ENCODE measurements at places on chromosomes 4 and X.

- no peak for DNase-seq
Measured at GRCh38 chr4:74158466-74159142, 686 bp downstream of the MTHFD2L start.

- no peak for DNase-seq
Measured at GRCh38 chrX:42530027-42530426, 247.9 kb downstream of the PPP1R2C start.

- DNase-seq = no peak
Measured at GRCh38 chr4:145731028-145731427, 51.1 kb downstream of the C4orf51 start.

- DNase-seq = no peak
Measured at GRCh38 chr4:43369036-43369594, 476.6 kb downstream of the GRXCR1 start.

GRCh38 chr4:70518716-70519115 lies 347 bp downstream of the AMTN start:
- DNase-seq = peak; percentile 20

GRCh38 chr4:52822972-52823701 lies 39.0 kb upstream of the RASL11B start:
- DNase-seq = peak; percentile 12

GRCh38 chr4:609400-610050 lies 15.8 kb upstream of the PDE6B start:
- no peak for DNase-seq

GRCh38 chr4:81574991-81575390 lies 103.3 kb upstream of the RASGEF1B start:
- DNase-seq = no peak

DNA sequence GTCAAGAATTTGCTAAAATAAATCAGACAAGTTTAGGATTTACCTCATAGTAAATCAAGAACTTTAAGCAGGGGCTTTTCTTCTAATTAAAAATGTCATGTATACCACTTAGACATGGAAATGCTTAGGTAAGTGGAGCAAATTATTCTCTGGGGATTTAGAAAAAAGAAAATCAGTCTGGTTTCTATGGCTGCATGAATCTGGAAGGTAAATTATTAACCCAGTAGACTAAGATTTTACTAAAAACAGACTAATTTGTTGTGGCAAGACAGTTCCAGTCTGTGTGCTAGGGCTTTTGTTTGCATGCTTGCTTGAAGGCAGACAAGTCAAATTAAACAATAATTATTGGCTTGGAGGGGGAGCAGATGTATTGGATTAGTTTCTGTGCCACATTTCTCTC lies 140.6 kb downstream of the TBL1X start:
- DNase-seq = no peak

GRCh38 chr4:186416451-186417060 lies 138.8 kb downstream of the MTNR1A start:
- no peak for DNase-seq

DNA sequence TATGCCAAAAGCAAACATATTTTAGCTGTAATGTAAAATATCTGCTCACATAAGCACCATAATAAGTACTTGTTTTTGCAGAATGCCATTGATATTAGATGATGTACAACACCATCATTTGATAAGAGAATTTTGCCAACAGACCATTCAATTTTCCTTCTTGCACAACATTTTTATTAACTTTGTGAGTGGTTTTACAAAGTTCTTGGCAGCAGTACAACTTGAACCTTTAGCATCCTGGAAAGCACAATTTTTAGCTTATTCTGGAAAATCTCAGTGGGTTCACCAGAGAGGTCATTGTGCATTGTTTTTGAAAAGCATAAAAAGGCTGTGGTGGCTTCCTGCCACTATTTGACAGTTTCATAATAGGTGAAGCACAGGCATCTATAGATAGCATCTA lies 26.4 kb upstream of the REPS2 start:
- DNase-seq = no peak

DNA sequence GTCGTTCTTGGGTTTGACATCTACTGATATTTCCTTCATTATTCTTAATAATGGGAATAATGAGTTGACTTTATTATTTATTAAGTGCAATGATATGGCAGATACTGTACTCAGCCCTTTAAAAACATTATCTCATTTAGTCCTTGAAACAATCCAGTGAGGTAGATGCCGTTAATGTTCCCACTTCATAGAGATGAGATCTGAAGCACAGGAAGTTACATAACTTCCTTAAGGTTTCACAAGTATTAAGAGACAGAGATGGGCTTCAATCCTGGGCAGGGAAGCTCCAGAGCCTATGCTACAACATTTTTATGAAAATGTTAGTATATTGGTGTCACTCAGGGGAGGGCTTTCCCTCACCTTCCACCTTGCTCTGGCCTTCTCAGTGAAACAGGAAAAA lies 9.7 kb upstream of the KLHL13 start:
- no peak for DNase-seq

- DNase-seq = no peak
Measured at GRCh38 chr4:139564502-139564901, 8.5 kb upstream of the SETD7 start.

- no peak for DNase-seq
Measured at GRCh38 chr4:129532573-129532972, 436.6 kb downstream of the C4orf33 start.

GRCh38 chr4:37699868-37700481 lies 13.8 kb upstream of the RELL1 start:
- no peak for DNase-seq

DNA sequence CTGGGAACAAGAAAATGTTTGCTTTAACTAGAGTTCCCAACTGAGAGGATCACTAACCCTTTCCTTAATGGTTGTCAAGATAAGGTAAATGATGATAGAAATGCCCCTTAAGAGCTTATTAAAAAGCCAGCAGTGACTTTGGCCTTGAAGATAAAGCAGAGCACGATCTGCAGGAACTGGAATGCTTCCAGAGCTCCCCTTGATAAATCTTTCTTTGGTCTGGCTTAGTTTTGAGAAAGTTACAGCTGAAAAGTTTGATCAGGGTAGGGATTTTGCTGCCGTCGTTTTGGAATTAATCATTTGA lies 64.0 kb downstream of the PTTG2 start:
- no peak for DNase-seq

DNA sequence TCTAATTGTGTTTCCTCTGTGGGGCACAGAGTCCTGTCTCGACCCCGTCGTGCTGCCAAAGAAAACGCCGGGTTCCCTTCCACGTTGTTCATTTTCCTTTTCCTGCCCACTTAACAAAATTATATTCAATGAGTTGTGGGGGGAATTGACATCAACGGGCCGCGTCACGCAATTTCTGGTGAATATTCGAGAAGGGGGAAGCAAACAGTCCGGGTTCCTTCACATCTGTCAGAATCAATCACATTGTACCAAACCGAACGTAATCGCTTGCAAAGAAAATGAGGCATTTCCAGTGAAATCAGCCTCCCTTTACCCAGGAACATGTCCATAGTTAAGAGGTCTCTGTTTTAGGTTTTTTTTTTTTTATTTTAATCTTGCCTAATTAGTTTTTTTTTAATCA lies 243.5 kb downstream of the SHOX start:
- no peak for DNase-seq

- DNase-seq = no peak
Measured at GRCh38 chr4:99120501-99120900, 23.6 kb downstream of the ADH4 start.

DNA sequence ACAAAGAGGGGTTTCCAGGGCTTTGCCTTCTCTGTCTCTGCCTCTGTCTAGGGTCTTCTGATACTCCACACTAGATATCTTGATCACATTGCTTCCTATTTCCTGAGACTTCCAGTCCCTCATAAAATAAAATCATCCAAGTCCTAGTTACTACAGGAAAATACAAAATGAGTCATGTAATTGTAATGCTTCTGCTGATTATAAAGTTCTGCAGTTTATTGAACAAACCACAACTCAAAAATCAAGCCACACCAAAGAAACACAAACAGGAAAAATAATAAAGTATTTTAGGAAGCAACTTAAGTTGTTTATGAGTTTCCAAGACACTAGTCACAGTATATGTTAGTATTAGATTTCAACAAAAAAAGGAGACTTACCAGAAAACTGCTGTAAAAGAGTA lies 695.1 kb upstream of the GALNTL6 start:
- no peak for DNase-seq

- no peak for DNase-seq
Measured at GRCh38 chr4:178937130-178937529, 1494.9 kb upstream of the AGA start.

DNA sequence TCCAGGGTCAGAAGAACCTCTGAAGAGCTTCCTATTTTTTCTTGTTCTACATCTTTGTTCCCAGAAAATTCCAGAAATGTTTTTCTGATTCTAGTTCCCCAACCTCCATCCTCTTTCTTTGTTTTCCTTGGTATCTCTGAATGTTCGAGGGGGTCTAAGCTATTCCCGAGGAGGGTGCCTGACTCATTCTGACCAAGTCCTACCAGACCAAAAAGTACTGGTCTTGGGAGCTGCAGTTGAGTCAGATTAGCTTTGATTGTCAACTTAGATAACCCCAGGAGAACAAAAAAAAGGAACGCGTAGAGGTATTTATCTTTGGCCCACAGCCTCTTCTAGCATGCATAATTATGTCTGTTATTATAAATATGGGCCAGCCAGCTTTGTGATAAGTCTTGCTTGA lies 12.1 kb upstream of the TENM3 start:
- no peak for DNase-seq

- DNase-seq = no peak
Measured at GRCh38 chr4:105291925-105292324, 145.2 kb downstream of the TET2 start.

GRCh38 chr4:143587703-143588102 lies 74.2 kb downstream of the SMARCA5 start:
- no peak for DNase-seq

DNA sequence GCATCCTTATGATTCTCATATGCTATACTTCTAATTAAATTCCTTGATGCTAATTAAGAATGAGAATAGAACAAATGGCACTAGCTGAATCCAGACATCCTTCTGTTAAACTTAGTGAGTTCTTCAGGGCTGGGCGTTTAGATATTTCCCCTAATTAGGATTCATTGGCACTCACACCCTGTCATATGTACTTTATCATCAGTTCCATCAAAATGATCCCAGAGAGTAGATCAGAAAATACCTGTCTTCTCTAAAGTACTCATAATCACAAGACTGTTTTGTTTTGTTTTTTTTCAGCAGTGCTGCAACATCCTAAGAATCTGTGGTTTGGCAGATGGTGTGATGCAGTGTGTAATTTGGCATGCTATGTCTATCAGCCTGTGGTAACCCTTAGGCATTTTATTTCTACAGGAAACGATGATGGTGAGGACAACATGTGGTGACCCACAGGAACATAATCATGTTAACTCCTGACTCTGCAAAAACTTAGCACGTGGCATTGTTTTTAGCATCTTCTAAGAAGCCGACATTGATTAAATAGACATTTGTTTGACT lies 2528.4 kb downstream of the ARAP2 start:
- DNase-seq = peak; percentile 46

- DNase-seq = no peak
Measured at GRCh38 chr4:9949573-9949972, 71.7 kb downstream of the SLC2A9 start.

GRCh38 chrX:9644335-9644734 lies 121.3 kb downstream of the GPR143 start:
- no peak for DNase-seq

- no peak for DNase-seq
Measured at GRCh38 chr4:89319756-89320155, 12.2 kb upstream of the GPRIN3 start.

DNA sequence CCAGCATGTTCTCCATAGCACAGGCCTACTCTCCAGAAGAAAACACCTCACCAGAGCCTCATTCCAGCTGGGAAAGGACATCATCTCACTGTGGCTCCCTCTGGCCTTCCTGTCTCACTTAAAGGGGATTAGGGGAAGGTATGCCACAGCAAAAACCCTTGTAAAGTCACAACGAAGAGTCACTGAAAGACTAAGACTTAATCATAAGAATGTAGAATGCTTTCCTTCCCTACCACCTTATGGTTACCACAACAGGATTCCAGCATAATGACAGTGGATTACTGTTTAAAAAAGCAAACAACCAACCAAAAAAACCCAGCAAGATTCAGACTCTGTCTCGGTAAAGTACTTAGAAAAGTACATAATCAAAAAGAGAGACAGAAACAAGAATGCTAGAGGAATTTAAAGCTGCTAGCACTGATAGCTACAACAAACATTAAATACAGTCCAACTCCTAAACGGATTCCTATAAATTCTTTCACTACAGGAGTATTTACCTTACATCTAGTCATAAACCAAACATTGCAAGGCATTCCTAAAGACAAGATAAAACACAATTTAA lies 75.1 kb downstream of the BANK1 start:
- DNase-seq = peak; percentile 31

All from HS-27A (cell line).